LoVo (cell line): ENCODE measurements at places on chromosomes 11 and 22.

DNA sequence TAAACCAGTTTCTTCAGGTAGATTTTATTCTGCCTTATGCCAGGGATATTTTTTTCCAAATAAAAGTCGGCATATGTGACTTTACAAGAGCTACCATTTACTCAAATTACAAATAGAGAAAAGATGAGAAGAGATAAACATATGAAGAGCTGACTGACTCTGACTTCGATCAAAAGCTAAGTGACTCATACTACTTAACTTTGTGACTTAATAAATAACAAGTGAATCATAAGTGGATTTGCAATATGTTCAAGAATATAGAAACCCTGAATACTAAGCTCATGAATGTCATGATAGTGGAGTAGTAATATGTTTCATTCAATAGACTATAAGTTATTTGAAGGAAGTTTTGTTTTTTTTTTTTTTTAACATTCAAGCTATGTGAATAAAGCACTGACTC, 130.5 kb upstream of the ANO3 start:
- DNase-seq = no peak

- no peak for DNase-seq
Measured at GRCh38 chr11:1073851-1074243, 827 bp upstream of the MUC2 start.

DNA sequence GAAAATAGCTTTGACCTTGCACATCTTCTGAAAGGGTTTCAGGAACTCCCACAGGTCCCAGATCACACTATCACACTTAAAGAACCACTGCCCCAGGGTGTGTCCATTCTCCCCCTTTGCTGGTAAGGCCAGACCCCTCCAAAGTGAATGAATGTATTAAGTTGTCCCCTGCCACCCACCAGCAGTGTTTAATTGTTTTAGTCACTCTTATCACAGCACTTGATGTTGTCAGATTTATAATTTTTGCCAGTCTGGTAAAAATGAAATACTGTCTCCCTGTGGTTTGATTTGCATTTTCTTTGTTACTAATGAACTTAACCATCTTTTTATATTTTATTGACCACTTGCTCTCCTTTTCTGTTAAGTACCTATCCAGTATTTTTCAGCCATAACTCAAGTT, 89.6 kb upstream of the RAB1B start:
- no peak for DNase-seq

GRCh38 chr11:94636388-94636949, 69.3 kb downstream of the PIWIL4 start:
- DNase-seq = no peak

- DNase-seq = no peak
Measured at GRCh38 chr22:26476705-26477340, 6.8 kb downstream of the HPS4 start.

DNA sequence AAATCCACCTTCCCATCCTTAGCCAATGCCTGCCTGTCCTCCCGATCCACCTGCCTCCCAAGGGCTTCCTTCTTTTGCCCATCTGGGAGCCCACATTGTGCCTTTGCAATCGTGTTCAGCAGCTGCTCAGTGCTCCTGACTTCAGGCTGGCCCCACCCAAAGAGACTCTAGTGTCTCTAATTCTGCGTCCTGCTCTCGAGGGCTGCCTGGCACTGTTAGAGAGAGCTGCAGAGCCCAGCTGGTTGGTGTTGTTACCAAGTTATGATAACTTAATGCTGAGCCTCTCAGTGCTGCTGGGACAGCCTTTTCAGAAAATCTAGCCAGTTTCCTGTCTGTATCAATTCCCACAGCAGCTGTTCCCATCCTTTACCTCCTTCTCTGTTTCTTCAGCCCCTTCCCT, 69.1 kb downstream of the MICAL2 start:
- no peak for DNase-seq

GRCh38 chr11:115498354-115498753, 5.9 kb downstream of the CADM1 start:
- DNase-seq = no peak

DNA sequence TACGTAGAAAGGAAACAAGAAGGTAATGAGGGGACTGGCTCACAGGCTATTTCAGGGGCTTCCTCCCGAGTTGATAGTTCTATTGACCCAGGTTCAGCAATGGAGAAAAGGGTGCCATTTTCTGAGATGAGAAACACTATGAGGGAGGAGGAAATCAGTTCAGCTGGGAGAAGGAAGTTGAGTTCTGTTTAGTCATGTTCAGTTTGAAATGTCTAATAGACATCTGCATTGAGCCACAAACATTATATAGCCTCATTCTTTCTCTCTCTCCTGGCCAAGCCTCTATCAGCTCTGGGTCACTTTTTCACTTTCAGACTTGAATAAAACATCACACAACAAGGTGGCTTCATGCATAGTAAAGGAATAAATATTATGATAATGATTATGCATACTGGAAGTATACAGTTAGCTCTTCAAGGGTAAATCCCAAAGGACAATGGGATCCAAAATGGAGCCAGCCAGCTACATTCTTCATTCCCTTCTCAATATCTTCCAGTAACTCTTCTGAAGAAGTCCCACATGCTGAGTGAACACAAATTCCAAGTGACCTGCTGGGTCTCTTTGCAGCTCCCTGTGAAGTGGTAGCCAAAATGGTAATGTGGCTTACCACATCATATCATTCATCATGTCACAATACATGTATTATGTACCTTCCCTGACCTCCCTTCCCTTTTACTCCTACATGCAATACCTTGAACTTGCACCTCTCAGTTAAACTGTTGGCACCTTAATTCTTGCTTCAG, 80.9 kb upstream of the CD44 start:
- DNase-seq = no peak

GRCh38 chr11:119592642-119593041, 136.4 kb downstream of the NECTIN1 start:
- no peak for DNase-seq

GRCh38 chr11:36411202-36411640, 98.9 kb downstream of the TRAF6 start:
- no peak for DNase-seq

DNA sequence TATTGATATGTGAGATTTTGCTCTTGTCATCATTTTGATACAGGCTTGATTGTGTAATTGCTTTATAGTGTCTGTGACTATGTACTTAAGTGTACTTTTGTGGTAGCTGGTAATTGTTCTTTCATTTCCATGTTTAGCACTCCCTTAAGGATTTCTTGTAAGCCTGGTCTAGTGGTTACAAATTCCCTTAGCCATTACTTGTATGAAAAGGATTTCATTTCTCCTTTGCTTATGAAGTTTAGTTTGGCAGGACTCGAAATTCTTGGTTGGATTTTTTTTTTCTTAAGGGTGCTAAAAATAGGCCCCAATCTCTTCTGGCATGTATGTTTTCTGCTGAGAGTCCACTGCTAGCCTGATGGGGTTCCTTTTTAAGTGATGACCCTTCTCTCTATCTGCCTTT, 346.8 kb downstream of the JRKL start:
- no peak for DNase-seq

DNA sequence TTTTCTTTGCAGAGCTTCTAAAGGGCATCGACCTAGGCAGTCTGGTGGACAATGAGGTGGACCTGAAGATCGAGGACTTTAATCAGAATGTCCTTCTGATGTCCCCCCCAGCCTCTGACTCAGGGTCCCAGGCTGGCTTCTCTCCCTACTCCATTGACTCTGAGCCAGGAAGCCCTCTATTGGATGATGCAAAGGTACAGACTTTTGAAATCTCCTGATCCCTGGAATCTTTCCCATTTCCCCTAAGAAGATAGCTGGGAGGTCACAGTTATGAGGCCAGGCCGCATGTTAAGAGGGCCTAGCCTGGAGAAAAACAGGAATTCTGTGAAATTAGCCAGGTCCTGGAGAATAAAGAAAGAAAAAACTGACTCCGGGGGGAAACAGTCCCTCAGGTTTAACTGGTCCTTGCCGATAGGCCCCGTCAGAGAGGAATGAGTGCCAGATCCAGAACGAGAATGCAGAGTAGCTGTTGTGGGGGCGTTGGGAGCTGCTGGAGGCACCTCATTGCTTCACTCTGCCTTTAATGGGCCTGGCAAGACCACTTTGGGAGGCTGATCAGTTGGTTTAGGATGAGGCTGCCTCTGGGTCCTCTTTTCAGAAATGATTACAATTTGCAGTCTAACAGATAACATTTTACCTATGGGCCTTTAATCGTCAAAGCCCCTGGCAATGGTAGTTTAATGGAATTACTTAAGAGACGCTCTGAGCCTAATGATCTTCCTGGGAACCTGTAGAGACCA, 39.2 kb downstream of the SHISA8 start:
- no peak for DNase-seq

GRCh38 chr11:60150279-60150678, 32.6 kb downstream of the MS4A6A start:
- no peak for DNase-seq

- DNase-seq = no peak
Measured at GRCh38 chr11:65606876-65607613, 7.0 kb downstream of the MAP3K11 start.

DNA sequence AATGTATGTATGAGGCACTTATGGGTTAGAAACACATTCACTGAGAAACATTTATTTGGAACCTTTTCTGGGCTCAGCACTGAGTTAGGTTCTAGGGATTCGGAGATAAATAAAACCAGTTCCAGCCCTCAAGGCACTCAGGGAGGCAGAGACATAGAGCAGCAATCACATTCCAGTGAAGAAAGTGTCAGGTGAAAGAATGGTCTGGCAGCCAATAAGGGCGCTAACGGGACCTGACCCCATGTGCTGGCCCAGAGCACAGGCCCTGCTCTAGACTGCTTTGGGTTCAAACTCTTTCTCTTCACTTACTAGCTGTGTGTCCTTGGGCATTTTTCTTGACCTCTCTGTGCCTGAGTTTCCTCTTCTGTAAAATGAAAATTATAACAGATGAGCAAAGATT, 146.0 kb upstream of the SYT13 start:
- no peak for DNase-seq

DNA sequence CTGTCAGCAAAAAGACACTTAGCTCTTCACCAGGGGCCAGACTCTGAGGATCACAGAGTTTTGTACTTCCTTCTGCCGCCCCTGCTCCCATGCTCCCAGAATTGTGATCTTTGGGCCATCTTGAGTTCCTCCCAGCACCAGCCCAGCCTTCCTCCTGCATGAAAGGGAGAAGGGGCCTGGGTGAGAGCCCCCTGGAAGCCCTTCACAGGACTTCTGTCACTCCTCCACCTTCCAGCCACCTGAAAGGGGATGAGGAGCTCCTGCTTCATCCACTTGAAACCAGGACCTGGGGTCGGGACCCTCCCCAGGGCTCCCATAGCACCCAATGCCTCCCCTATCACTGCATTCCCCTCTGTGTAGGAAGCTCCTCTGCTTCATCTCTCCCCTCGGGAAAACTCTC, 174.2 kb downstream of the BUD13 start:
- no peak for DNase-seq

GRCh38 chr11:88421530-88421929, 84.0 kb upstream of the CTSC start:
- no peak for DNase-seq

DNA sequence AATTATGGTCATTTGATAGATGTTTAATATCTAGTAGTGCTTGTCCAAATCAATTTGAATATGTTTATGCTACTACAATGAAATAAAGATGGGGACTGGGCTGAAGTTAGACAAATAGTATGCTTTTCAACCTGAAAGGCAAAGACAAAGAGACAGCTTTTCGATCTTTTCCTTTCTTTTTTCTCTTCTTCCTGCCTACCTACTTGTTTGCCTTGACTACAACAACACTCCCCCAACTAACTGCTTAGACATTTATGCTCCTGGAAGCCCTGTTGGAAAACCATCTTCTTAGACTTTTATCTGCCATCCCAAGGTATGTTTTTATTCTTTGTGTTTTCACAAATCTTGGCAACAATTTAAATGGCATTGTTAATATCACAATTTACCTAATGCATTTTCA, 374.4 kb upstream of the DDI1 start:
- DNase-seq = no peak

GRCh38 chr11:93028960-93029522, 59.6 kb downstream of the MTNR1B start:
- DNase-seq = no peak

DNA sequence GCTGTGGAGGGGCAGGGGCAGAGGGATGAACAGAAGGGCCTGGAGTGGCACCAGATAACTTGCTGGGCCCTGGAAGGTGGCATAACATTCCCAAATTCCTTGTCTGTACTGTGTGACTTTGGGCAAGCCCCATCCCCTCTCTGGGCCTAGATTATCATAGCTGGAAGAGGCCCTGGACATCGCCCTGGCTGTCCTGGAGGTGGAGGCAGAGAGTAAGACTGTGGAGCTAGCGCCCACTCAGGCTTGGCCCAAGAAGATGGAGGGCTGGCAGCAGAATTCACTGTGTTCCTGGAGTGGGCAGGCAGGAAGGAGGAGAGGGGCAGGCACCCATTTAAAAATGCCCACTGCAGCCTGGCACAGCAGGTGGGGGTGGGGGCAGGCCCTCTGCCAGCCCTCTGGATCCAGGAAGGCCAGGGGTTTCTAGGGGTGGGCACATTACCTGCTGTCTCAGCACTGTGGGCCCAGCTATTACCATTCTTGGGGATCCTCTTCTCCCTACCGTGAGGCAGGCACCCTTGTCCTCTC, 22.6 kb downstream of the ARHGEF17 start:
- DNase-seq = no peak

- DNase-seq = no peak
Measured at GRCh38 chr11:57364851-57365660, 15.9 kb downstream of the PRG3 start.

- DNase-seq = no peak
Measured at GRCh38 chr22:46251816-46252380, 1.8 kb upstream of the CDPF1 start.

DNA sequence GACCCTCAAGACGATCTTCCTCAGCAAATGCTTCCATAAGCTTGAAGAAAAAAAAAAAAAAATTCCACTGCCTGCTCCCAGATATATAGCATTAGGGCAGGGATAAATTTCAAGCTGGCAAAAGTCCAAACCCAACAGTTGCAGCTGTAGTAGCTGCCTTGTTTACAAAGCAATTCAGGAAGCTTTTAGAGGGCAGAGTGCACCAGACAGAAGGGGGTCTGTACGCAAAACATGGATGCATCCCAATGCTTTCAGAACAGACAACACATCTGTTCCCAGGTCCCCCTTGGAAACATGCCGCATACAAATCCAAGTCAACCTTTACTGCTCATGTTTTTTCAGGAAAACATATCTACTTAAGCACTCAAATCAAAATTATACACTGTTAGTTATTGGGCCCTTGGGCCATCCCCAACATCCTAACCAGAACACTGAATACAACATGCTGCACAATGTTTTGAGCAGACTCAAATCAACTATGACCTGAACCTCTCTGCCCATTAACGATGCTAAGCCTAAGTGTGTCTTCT, 94.5 kb downstream of the CADM1 start:
- peak; percentile 13 for DNase-seq

GRCh38 chr11:68213135-68213515, at the start of gene KMT5B:
KMT5B (minus strand) TSS chr11:68213296; CDS start chr11:68190076, 23,220 bp downstream.
- peak; percentile 67 for DNase-seq

DNA sequence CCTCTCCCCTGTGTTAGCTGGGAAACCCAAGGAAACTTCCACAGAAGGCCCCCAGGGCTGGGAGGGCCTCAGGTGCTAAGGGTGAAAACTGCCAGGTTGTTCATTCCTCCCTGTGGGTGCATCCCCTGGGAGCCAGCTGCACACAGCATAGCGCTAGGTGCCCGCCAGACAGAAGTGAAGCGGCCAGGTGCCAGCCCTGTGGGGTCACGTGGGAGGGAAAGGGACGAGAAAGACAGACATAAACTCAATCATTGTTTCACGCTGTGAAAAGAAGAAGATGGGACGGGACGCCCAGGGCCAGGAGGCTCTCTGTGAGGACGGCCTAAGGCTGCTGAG, 31.6 kb upstream of the HMOX1 start:
- DNase-seq = no peak

- DNase-seq = no peak
Measured at GRCh38 chr11:121140369-121140768, 39.3 kb downstream of the TECTA start.
